Spleen (tissue), 13 donors: ENCODE measurements at places on chromosomes 7 and 10. TPM values are rescaled to one million over a fixed set of nuclear protein-coding genes. Genes with fewer than 3 reads are reported as not detected.

- no peaks in the 10 kb centered on the region for H3K36me3 ChIP-seq
- no peak overlapping the region for H3K4me3 ChIP-seq
- no peak overlapping the region for H3K27ac ChIP-seq
- no peak for DNase-seq
- no peaks in the 10 kb centered on the region for H3K4me1 ChIP-seq
These were observed 204.6 kb downstream of the ARHGAP21 start for GRCh38 chr10:24518981-24519597.

- H3K27ac ChIP-seq, result no peak overlapping the region
- H3K4me1 ChIP-seq, result no peaks in the 10 kb centered on the region
- no peak overlapping the region for H3K4me3 ChIP-seq
These were observed 458.8 kb upstream of the ZMIZ1 start for GRCh38 chr10:78609976-78610375.

GRCh38 chr10:120981601-120982391, 130.6 kb downstream of the WDR11 start:
- H3K4me3 ChIP-seq, result no peak overlapping the region
- no peak overlapping the region for H3K27ac ChIP-seq
- peaks cover 31% of the 10 kb centered on the region for H3K27me3 ChIP-seq
- no peaks in the 10 kb centered on the region for H3K36me3 ChIP-seq
- H3K4me1 ChIP-seq, result peaks cover 10% of the 10 kb centered on the region
- DNase-seq, result no peak

DNA sequence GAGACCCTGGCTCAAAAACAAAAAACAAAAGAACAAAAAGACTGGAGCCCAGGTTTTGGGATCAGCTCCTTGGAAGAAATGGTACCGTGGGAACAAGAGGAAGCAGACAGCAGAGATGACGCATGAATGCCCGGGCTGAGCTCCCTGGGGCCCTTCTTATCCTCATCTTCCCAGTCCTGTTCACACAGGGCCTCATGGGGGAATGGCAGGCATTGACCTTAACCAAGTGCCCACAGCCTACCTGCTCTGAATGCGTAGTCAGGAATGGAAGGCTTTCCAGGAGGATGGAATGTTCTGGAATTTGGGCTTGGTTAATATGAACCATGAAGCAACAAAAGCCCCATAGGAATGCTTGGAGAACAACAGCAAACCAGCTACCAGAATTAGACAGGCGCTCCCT, 154.7 kb downstream of the PRPF18 start:
- peaks cover 6% of the 10 kb centered on the region for H3K4me1 ChIP-seq
- no peaks in the 10 kb centered on the region for H3K36me3 ChIP-seq
- no peaks in the 10 kb centered on the region for H3K27me3 ChIP-seq
- DNase-seq, result no peak
- H3K4me3 ChIP-seq, result no peak overlapping the region
- no peak overlapping the region for H3K27ac ChIP-seq

DNA sequence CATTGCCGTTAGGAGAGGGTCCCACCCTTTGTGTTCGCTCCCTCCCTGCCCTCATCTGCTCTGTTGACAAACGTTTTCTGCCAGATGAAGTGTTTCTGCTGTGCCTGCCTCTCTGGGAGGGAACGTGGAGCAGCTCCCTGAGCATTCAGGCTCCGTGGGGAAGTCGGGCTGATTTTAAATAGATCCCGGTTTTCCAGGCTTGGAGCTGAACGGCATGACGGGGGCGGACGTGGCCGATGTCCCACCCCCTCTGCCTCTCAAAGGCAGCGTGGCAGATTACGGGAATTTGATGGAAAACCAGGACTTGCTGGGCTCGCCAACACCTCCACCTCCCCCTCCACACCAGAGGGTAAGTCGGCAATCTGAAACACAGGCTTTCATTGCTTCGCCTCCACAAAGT, 101.9 kb upstream of the NPS start:
- H3K36me3 ChIP-seq, result no peaks in the 10 kb centered on the region
- H3K4me3 ChIP-seq, result no peak overlapping the region
- DNase-seq, result no peak
- no peaks in the 10 kb centered on the region for H3K4me1 ChIP-seq

- H3K27me3 ChIP-seq, result no peaks in the 10 kb centered on the region
- no peaks in the 10 kb centered on the region for H3K36me3 ChIP-seq
- no peak overlapping the region for H3K4me3 ChIP-seq
- DNase-seq, result no peak
These were observed 265.9 kb upstream of the ZMIZ1 start for GRCh38 chr10:78802866-78803265.

- H3K27ac ChIP-seq, result no peak overlapping the region
- peak; percentile 1 for DNase-seq
- no peaks in the 10 kb centered on the region for H3K36me3 ChIP-seq
- H3K4me1 ChIP-seq, result no peaks in the 10 kb centered on the region
These were observed 7.5 kb upstream of the CYTH3 start for GRCh38 chr7:6279937-6280336.

DNA sequence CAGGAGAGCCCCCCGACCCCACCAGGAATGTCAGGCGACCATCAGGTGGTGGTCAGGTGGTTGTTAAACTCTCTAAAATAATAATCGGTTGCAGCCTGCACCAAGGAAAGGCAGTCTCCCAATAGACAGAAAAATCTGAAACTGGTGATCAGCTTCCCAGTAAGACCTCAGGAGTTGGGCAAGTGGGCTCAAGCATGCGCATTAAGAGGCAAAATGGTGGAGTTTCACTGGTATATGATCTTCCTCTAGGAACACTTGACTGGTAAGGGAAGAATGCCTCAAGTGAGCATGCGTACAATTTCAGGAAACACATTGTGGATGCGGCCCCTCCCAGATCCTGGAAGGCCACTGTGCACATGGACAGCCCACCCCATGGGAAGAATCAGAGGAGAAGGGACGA, 619.9 kb downstream of the TYW1 start:
- no peak overlapping the region for H3K27ac ChIP-seq
- H3K4me1 ChIP-seq, result no peaks in the 10 kb centered on the region
- H3K4me3 ChIP-seq, result no peak overlapping the region
- no peaks in the 10 kb centered on the region for H3K36me3 ChIP-seq
- DNase-seq, result no peak

GRCh38 chr7:26526265-26526587, 234.6 kb downstream of the SNX10 start:
- H3K4me1 ChIP-seq, result no peaks in the 10 kb centered on the region
- H3K36me3 ChIP-seq, result no peaks in the 10 kb centered on the region
- no peaks in the 10 kb centered on the region for H3K27me3 ChIP-seq
- DNase-seq, result no peak

DNA sequence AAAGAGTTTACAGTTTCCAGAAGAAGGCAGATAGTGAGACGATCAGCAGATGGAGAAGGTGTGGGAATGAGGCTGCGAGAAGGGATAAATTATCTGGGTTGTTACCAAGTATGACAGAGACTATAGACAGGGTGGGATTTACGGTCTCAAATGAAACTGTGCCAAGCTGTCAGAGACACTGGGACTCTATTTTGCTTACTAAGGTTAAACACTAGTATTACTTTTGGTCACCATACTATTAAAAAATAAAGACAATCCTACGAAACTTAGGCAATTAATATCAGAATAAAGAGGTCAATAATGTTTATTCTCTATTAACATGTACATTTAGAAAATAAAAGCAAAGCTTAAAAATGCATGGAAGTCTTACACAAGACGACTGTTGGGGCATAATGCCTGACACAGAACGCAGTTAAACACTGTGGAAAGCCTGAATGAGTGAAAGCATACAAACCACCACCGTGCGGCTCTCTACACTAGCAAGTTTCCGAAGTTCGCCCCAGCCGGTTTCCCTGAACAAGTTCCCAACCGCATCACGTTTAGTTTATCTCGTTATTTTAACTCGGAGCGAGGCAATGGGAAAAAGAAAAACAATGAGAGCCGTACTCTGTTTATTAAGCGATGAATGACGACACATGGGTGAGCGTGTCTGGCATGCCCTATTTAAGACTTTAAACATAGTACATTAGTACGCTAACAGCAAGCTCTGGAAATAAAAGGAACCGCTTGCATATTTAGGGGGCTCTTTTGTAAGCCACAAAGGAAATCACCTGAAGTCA, 909 bp upstream of the CC2D2B start:
- no peaks in the 10 kb centered on the region for H3K27me3 ChIP-seq
- peaks cover 22% of the 10 kb centered on the region for H3K36me3 ChIP-seq
- DNase-seq, result peak; percentile 76

DNA sequence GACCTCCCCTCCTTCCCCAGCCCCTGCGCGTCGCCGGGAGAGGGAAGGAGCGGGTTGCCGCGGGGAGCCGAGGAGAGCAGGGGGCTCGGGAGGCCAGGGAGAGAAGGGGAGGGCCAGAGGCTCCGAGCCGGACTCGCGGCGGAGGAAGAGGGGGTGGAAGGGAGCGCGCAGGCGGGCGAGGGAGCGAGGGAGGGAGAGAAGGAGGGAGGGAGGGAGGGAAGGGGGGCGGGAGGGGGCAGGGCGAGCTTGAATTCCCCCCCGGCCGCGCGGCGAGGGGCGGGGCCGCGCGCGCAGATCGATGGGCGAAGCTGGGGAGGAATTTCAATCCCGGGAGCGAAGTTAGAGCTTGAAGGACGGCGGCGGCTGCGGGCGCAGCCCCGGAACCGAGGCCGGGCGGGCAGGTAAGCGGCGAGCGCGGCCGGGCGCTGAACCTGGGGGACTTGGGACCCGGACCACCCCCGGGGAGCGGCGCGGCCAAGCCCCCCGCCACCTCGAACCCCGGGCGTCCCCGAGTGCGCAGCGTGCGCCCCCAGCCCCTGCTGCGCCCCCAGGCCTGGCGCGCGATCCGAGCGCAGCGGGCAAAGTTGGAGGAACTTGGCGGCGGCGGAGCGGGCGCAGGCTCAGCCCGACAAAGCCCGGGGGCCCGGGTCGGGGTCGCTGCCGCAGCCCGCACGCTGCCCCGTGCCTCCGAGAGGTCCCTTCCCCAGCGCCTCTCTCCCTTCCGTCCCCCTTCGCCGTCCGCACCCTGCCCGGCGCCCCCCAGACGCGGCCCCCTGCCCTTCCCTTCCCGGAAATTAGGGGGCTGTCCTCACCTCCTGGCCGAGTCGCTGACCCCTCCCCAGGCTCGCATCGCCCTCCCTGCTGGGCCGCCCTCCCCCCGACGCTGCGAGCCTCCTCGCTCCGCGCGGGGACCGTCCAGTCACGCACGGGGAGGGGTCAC, at the start of gene ELFN1:
Gene ELFN1 (plus strand): TSS at position 324 of the 940 bp plus-strand sequence. CDS start 74,320 bp downstream, outside the sequence.
- H3K27me3 ChIP-seq, result peaks cover 92% of the 10 kb centered on the region
- no peak within 1 kb of the TSS for H3K27ac ChIP-seq
- H3K4me3 ChIP-seq, result peak within 1 kb of the TSS; percentile 29
- H3K36me3 ChIP-seq, result no peaks in the 10 kb centered on the region
- peak; percentile 72 for DNase-seq
- H3K4me1 ChIP-seq, result peaks cover 60% of the 10 kb centered on the region

DNA sequence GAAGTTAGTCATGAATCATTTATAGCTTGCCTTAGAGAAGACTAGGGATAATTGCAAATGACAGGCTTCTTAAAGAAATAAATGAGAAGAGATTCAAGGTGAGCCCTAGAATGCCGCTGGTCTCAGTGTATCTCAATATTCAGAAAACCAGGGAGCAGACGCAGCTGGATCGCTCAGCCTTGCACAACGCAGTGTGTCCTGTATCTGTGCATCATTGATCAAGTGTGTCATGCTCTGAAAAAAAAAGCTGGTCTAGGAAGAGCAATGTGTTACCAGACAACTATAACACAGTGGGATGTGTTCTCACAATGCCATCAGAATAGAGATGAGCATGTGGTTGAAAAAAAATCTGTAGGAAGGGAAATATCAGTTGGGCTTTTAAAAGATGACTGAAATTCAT, 230.1 kb downstream of the CALN1 start:
- DNase-seq, result no peak
- H3K27ac ChIP-seq, result no peak overlapping the region
- H3K27me3 ChIP-seq, result no peaks in the 10 kb centered on the region
- H3K4me3 ChIP-seq, result no peak overlapping the region
- H3K4me1 ChIP-seq, result no peaks in the 10 kb centered on the region
- H3K36me3 ChIP-seq, result no peaks in the 10 kb centered on the region

- no peak overlapping the region for H3K4me3 ChIP-seq
- H3K27ac ChIP-seq, result no peak overlapping the region
- no peak for DNase-seq
- no peaks in the 10 kb centered on the region for H3K27me3 ChIP-seq
- no peaks in the 10 kb centered on the region for H3K36me3 ChIP-seq
These were observed 50.0 kb downstream of the PLXNA4 start for GRCh38 chr7:132526111-132526740.

Gene SHH
- total RNA-seq, result not detected

Gene ODAD2
- 0.32 TPM for total RNA-seq

Gene ACTL6B
- not detected for total RNA-seq

Gene ZNRF2
- 42.5 TPM for total RNA-seq

Gene ELFN1
- total RNA-seq, result 3.5 TPM
